ENCODE measurements at places on chromosomes 4 and X.
A peak's percentile ranks its signal among the peaks of the same experiment; 100 is the strongest.

DNA sequence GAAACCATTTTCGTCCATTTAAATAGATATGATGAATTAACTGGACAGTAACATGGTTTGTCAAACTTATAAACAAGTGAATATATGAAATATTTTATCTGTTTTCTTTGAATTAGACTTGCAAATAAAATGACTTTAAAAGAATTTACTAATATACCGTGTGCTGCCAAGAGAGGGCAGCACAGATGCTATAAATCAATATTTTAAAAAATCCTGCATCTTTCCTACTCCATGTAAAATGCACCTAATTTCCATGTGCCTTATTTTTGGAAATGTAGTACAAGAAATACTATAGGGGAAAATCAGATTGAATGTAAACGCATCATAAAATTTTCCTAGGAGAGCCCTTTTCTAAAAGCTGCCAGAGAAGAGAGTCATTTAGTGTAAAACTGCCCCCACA is 62.2 kb downstream of the PRKX start:
- no peak for DNase-seq

- DNase-seq, result no peak
These were observed 34.0 kb upstream of the GNPDA2 start for GRCh38 chr4:44760142-44760898.

- no peak for DNase-seq
These were observed 113.7 kb downstream of the SHROOM3 start for GRCh38 chr4:76548704-76549103.

DNA sequence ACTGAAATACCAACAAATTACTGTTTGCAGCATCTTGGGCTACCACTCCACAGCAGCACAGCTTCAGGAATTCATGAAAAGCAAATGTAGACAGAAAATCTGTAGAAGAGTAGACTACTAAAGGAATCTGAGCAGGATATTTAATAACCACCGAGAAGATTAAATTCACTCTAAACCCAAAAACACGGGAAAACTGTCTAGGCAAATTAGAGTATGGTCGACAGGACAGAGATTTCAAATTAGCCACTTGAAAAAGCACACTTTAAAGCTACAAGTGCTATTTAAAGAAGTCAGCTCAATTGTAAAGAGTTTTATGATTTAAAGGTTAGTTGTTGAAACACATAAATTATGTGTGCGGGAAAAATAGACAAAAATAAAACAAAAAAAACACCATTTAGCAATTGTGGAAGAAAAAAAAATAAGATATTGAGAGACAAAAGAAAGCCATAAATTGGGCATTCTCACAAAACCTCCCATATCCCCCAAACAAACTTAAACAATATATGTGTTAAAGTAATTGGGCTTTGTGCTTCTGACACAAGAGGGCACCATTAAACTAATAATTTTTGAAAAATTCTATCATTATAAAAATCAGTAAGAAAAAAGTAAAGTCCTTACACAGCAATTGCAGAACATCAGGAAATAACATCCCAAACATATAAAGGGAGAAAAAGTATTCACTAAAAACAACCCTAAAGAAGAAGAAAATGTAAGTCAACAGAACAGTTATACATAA is 880.8 kb downstream of the TECRL start:
- no peak for DNase-seq

GRCh38 chrX:118975831-118976598 is 1.6 kb downstream of the LONRF3 start:
- DNase-seq, result peak; percentile 57

DNA sequence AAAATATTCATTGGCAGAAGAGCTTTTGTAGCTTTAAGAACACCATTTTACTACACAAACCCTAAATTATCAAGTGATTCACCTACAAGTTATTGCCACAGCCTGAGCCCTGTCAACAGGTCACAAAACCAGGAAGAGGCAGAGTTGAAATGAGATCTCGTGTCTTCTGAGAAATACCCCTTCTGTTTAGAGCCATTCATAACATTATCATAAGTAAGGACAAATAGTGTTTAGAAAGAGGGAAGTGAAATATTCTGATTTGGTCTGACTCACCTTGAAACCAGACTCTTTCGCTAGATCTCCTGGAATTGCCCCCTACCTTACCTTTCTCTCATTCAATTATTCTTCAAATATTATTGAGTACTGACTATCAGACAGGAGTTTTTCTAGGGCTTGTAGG is 5.9 kb downstream of the ETDB start:
- DNase-seq, result no peak

DNA sequence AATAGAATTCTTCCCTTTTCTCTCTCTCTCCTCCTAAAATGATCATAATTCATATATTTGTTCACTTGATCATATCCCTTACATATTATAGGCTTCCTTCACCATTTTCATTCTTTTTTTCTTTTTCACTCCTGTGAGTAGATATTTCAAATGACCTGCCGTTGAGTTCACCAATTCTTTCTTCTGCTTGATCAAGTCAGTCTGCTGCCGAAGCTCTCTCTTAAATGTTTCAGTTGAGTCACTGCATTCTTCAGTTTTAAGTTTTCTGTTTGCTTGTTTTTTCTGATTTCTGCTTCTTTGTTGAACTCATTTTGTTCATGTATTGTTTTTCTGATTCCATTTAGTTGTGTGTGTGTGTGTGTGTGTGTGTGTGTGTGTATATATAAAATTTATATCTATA is 354.3 kb downstream of the GPAT3 start:
- DNase-seq, result no peak

DNA sequence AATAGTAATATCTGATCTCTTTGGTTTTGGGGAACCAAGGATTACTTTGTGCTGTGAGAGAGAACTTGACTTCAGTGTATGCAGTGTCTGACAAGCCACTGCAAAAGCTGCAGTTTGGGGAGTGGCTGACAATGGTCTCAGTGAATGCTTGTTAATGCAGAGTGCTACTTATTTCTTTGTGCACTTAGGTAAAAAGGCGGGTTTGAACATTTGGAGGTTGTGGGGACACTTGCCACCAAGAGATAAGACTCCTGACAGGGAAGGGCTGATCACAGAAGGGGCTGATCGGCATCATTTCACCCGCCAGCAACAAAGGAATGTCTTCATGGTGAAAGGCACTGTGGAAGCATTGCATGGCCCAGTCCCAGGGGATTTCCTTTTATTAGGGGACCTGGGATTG is 28.6 kb upstream of the USP46 start:
- no peak for DNase-seq

- no peak for DNase-seq
These were observed 180.5 kb downstream of the PPP1R2C start for GRCh38 chrX:42597481-42597880.

DNA sequence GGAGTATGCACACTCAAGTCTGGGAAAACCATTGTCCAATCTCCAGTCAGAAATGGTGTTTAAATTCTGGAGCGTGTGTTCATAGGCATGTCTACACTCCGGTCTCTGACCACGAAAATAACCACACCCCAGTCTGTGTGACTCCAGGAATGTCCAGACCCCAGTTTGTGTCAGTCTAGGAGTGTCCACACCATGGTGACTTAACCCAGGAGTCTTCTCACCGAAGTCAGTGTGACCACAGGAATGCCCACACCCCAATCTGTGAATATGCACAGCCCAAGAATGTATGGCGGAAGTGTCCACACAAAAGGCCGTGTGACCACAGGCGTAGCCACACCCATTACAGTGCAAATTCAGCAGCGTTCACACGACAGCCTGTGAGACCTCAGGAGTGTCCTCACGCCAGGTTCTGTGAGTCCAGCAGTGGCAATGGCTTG is 11.4 kb downstream of the FTSJ1 start:
- DNase-seq, result no peak

- peak; percentile 49 for DNase-seq
These were observed 41.4 kb downstream of the SRPX2 start for GRCh38 chrX:100685284-100685996.

DNA sequence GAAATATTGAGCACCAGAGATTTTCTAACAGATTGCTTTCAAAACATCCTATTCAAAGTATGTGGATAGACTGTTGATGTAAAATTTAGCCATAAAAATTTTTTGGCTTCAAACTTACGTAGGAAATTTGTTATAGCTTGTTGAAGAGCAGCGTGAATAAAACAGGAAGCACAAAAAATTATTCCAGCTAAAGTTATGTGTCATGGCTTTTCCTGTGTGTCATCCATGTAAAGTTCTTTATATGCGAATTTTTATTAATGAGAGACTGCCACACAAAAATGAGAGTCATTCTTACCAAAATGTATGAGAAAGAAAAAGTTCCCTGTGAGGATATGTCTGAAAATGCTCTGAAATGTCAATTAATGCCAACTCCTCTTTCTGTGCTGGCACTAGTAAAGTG is 19.5 kb downstream of the EPGN start:
- no peak for DNase-seq

DNA sequence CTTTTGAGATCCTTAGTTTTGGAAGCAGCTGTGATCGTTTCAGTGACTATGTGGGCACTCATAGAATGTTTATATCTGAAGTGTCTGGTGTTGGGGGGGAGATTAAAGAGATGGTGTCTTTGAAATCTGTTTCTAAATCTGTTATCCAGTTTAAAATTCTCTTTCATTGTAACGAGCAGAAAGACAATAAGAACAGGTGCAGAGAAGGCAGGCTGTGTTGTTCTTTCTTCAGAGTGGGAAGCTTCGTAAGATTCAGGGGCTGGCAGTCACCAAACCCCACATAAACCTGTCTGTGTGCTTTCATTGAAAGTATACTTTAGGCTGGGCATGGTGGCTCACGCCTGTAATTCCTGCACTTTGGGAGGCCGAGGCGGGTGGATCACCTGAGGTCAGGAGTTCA is 16.3 kb upstream of the DHRSX start:
- DNase-seq, result no peak

GRCh38 chrX:123184866-123185276 is 793 bp downstream of the GRIA3 start:
- no peak for DNase-seq

DNA sequence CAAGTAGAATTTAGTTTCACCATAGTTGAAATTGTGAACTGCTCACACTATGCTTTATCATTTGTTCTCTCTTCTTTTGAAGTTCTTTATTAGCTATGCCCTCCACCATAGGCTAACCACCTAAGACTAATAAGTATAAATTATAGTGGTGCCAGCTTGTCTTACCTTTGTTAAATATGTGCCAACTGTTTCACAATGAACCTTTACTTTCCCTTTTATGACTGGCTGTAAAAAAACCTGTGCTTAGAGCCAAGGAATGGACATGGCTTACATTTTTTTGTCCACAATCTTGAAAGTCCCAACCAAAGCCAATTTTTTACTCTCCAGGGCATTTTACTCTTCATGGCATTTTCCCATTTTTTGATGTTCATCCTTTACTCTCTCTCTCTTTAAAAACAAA is 123.5 kb upstream of the LEF1 start:
- DNase-seq, result no peak

DNA sequence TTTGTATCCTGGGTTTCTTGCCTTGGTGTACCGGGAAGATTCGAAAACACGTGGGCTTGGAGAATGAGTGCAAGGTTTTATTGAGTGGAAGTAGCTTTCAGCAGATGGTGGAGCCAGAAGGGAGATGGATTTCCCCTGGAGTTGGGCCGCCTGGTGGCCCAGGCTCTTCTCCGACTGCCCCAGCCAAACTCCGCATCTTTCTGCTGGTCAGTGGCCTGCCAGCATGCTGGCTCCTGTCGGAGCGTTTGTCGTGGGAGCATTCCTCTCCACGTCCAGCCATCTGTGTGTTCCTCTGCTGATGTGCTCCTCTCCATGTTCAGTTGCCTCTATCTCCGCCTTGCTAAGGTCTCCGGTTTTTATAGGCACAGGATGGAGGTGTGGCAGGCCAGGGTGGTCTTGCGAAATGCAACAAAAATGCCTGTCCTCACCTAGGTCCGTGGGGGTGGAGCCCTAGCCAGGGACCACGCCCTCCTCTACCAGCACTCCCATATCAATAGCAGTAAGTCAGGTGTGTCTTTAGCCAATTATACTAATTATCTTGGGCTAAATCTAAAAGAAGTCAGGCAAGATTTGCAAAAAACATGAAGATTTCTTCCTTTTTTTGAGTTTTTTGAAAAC is 745.8 kb upstream of the AMOT start:
- no peak for DNase-seq

DNA sequence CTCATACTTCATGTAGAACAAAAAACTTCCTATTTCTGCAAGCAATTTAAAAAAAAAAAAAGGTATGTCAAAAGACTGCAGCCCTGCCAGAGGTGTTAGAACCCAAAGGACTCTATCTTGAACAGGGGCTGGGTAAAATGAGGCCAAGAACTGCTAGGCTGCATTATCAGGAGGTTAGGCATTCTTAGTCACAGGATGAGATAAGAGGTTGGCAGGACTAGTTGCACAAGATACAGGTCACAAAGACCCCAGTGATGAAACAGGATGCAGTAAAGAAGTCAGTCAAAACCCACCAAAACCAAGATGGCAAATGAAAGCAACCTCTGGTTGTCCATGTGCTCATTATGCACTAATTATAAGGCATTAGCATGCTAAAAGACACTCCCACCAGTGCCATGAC is 104.1 kb downstream of the ANOS1 start:
- DNase-seq, result no peak

DNA sequence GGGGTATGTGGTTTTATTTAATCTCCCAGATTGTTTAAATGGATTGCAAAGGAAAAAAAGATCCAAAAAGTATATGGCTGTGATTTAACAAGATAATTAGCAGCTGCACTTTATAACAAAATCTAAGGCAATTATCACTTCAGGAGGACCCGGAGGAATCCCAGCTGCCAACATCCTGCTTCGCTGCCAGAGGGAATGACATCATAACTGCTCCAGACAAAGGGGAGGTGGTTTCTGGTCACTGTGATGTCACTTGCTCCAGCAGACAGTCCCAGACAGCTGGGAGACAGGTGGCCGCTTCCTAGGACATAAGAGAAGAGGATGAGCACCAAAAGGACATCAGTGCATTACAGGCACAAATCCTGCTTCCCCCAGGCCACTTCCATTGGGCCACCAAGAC is 371.0 kb downstream of the BCOR start:
- DNase-seq, result no peak

DNA sequence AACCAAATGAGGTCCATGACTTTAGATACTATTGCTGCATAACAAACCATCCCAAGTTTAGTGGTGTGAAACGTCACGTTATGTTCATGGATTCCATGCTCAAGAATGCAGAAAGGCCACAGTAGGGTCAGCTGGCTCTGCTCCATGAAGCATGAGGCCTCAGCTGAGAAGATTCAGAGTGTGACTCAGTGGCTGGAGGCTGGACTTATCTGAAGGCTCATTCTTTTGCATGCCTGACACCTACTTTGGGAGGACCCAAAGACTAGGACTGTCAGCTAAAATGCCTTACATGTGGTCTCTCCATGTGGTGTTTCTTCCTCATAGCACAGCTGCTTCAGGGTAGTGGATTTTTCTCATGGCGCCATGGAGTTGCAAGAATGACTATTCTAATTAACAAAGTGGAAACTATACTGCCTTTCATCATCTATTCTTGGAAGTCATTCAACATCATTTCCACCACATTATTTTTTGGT is 11.5 kb upstream of the CCDC149 start:
- no peak for DNase-seq

GRCh38 chr4:140569307-140569638 is 512 bp upstream of the UCP1 start:
- DNase-seq, result no peak

DNA sequence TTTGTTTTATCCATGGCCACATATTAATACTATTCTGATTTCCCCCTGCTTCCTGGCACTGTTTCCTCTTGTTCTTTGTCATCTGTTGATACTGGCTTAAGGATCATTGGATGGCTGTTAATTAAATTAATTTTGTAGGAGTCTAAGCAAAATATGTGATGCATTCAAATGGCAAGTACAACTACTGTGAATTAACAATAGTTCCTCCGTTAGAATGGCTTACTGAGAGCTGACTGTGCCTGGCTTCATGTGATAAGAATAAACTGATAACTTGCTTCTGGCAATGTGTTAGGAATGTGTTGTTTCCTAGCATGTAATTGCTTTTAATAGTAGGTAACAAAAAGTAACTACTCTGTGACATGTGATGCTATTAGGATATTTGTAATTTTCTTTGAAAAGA is 98.5 kb downstream of the RPA4 start:
- no peak for DNase-seq
